Stimulated activated CD8-positive, alpha-beta memory T cell treated with anti-CD3 and anti-CD28 coated beads, Interleukin-12 subunit alpha, Interleukin-12 subunit beta, amount 100 ng/mL, for 1 hour (primary cell): ENCODE measurements at places on chromosomes 4 and X.

GRCh38 chr4:125393825-125394224, 79.1 kb downstream of the FAT4 start:
- no peak for DNase-seq

DNA sequence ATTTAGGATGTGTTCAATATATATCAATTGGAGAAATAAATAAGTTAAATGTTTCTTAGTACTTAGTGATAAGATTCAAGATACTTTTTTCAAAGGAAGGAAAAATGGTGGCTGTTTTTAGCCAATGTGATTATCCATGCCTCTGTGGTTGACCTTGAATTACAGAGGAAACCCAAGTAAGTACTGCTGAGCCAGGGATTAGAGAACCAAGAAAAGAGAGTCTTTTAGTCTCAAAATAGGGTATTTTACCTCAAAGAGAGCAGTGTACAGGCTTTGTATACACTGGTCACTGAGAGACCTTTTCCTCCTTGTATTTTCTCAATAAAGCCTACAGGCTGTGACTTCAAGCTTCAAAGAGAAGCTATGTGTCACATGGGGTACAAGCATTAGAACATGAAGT, 1075.3 kb downstream of the ADGRL3 start:
- DNase-seq = no peak

- DNase-seq = peak; percentile 56
These were observed 41.7 kb downstream of the BCORL1 start for GRCh38 chrX:130024127-130024526.

GRCh38 chrX:15474028-15474427, 19.1 kb downstream of the PIR start:
- no peak for DNase-seq

- DNase-seq = no peak
These were observed 65.7 kb upstream of the CITED1 start for GRCh38 chrX:72371405-72371804.

- no peak for DNase-seq
These were observed 660 bp upstream of the COL25A1 start for GRCh38 chr4:109303140-109303496.

- DNase-seq = no peak
These were observed 258.0 kb downstream of the COL25A1 start for GRCh38 chr4:109044431-109044830.

DNA sequence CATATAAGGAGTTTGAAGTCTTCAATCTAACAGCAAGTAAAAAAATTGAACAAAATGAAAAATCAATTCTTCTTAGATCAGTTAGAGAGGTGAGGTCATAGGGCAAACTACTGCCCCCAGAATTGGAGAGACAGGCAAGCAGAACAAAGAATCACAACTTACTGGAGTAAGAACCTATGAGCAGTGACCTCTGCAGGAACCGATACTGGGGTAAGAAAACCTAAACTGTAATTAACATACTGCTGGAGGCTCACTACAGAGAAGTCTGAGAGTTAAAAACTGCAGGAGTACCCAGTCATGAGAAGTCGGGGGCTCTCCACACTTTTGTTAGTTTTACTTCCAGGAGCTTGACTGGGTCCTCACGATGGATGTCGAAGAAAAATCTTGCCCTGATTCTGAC, 16.0 kb downstream of the CLDN22 start:
- no peak for DNase-seq
